ENCODE measurements at places on chromosomes 7 and 10.

DNA sequence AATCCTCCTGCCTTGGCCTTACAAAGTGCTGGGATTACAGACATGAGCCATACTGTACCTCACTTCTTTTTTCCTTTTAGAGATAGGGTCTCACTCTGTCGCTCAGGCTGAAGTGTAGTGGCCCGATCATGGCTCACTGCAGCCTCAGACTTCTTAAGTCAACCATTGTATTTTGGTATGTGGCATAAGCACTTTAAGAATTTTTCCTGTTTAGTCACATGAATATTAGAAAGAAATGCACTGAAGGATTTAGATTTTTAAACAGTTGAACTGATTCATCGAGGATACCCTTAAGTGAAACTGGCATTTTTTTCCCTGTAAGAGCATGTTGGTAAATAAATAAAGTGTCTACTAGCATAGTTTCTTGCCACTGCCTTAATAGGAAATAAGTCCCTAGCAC, 319.3 kb upstream of the CACNA2D1 start:
- DNase-seq: no peak

GRCh38 chr7:141455723-141456122, 95.5 kb upstream of the AGK start:
- no peak for DNase-seq

- DNase-seq: peak; percentile 28
Observed at GRCh38 chr10:96511044-96511945, 2.4 kb downstream of the TLL2 start.

- DNase-seq: peak; percentile 46
Observed at GRCh38 chr10:104322416-104322782, 15.9 kb downstream of the ITPRIP start.

DNA sequence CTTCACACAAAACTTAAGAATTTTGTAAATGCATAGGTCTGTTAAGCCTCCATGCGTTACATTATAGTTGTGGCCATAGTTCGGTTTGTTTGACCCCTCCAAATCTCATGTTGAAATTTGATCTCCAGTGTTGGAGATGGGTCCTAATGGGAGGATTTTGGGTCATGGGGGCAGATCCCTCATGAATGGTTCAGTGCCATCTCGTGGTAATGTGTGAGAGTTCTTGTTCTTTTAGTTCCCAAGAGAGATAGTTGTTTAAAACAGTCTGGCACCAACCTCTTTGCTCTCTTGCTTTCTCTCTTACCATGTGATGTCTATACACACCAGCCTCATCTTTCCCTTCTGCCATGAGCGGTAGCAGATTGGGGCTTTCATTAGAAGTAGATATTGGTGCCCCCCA, 264.3 kb downstream of the TCF7L2 start:
- no peak for DNase-seq

DNA sequence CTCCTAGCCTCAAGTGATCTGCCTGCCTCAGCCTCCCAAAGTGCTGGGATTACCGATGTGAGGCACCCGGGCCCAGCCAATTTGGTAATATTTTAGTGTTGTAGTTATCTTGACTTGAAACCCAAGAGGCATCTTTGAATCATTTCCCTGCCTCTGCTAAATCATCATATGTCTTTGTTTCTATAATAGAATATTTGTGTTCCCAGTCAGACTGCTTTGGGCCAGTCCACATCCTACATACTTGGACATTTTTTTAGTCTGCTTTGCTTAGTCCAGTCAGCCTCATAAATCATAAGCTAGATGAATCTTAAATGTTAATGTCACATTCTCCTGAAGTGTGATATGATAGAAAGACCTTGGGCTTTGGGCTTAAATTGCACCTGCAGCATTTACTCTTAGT, 5.9 kb downstream of the STAM start:
- no peak for DNase-seq

Data from suppressor macrophage treated with lipopolysaccharide for 1 hour (primary cell).